ENCODE measurements at places on chromosomes 11 and 22.

GRCh38 chr11:121348220-121348875 is 55.8 kb downstream of the SC5D start:
- no peak for DNase-seq

- DNase-seq, result no peak
Measured at GRCh38 chr22:41974691-41975290, 5.5 kb downstream of the SEPTIN3 start.

- DNase-seq, result no peak
Measured at GRCh38 chr22:39448205-39449054, 8.4 kb upstream of the MGAT3 start.

DNA sequence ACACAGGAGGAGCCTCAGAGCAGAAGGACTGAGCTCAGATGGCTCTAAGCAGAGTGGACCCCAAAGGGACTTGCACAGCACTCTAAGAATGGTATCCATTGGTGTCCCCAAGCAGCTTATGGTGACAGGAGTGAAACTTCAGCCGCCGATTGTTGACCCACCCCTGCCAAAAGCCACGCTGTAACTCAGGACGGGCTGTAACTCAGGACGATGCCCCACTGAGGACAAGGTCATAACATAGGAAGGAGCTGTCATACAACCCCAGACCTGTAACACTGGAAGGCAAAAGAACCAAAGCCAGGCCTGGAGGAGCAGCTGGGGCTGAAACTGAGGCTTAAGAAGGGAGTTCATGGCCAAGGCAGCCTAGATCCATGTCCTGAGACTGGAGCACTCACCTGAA is 14.2 kb downstream of the CD59 start:
- DNase-seq, result no peak

DNA sequence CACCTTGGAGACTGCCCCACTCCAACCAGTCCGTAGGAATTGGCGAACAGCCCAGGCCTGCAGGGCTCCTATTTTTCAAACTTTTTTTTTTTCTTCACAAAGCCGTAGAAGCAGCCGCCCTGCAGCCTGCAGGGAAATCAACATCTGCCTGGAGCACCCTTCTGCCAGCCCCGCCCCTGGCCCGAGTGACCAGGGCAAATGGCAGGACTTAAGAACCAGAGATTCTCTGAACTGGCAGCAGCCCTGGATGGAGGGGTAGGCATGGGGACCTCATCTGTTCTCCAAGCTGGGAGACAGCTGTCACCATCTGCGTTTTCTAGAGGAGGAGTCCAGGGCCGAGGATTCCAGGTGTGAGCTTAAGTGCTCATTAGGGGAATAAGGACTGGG is 5.6 kb downstream of the SCN2B start:
- DNase-seq, result no peak

- peak; percentile 70 for DNase-seq
Measured at GRCh38 chr11:9601037-9601875, 27.8 kb downstream of the WEE1 start.

DNA sequence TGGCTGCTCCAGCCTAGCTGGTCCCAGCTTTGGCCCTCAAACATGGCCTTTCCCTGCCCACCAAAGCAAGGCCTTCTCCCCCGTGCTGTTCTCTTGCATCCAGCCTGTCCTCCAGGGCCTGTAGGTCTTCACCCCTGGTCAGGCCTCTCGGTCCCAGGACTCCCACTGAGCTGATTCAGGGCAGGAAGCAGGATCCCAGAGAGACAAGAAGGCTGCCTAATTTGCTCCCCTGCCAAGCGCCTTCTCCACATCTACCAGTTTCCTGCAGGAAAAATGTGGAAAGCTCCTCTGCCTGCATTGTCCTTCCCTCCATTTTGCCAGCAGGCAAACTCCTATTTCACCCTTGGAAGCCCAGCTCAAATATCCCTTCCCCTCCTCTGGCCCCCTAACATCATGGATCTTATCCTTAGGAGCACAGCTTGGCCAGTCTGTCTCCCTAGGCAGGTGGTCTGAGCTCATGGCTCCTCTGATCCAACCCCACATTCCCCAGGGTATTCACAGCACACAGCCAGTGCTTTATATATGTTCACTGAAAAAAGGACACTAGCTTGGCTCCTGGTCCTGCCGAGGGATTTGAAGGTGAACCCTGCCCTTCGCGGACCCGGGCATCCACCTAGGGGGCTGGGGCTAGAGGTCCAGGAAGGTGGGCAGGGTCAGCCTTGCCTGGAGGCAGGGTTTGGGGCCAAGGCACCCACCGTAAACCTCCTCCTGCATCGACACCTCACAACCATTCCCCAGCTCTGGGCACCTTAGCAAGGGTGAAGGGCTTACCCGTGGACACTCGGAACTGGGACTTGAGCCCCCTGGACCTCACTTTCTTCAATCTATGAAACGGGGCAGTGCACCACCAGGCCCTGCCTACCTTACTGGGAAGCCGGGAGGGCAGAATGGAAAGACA is 968 bp downstream of the RHBDD3 start:
- no peak for DNase-seq

DNA sequence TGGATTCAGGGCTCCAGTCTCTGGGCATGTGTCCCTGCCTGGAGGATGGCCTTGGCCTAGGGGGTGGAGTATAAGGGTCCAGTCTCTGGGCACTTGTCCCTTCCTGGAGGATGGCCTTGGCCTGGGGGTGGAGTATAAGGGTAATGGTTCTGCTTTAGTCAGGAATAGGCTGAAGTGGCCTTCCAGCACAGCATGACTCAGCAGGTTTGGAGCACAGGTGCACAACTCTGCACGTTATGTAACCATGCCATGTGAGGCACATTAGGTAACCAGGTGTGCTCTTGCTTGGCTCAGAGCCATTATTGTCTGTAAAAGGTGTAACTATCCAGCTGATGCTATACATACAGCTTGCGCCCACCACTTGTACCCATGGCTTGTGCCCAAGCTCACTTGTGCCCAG is 48.4 kb upstream of the POLD3 start:
- no peak for DNase-seq

DNA sequence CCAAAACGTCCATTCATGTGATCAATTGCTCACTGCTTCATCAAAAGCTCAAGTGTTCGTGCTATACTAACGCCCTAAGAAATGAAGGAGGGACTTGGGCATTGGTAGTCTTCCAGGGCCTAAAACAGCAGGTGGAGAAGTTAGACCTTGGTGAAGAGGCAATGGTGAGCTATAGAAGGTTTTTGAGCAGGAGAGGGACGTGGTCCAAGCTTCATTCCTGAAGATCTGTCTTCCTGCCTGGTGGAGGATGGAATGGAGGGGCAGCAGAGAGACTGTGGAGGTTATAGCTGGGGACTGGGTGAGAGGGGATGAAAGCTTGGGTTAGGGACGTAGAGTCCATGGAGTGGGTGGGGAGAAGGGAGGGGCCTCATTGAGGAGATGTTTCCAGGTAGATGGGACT is 97.7 kb downstream of the TP53I11 start:
- no peak for DNase-seq

- no peak for DNase-seq
Measured at GRCh38 chr11:16167706-16168487, 188.4 kb downstream of the SOX6 start.

DNA sequence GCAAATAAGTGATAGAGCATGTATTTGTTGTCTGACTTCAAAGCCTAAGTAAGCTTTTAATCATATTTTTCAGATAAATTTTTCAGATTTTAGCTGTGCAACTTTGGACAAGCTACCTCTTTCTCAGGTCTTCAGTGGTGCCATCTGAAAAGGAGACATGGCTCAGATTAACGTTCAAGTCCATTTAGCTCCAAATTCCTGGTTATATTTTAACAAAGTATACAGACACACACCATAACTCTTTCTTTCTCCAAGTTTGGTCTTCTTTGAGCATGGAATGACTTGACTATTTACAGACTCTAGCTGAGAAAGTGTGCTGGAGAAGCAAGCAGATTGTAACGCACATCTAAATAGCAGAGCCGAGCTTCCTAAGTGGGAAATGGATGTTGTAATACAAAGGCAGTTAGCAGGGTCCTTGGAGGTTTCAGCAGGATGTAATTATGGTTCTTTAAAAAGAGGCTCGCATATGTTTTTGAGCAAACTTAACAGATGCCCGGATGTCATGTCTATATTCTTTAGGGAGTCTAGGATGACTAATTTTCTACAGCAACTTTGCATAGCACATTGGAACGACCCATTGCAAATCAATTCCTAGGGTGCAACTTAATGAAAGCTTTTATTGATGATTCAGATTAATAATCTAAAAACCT is 128.1 kb upstream of the E2F8 start:
- DNase-seq, result no peak

DNA sequence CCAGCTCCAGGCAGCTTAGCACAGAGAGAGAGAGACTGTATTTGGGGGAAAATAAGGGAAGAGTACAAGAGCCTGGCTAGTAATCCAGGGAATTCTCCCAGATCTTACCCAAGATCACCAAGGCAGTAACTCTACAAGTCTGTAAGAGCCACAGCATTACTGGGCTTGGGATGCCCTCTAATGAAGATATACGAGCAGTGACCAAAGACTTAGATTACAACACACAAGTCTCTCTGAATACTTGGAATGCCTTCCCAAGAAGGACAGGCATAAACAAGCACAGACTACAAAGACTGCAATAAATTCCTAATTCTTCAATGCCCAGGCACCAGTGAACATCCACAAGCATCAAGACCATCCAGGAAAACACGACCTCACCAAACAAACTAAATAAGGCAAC is 17.7 kb downstream of the DNAJC24 start:
- no peak for DNase-seq

DNA sequence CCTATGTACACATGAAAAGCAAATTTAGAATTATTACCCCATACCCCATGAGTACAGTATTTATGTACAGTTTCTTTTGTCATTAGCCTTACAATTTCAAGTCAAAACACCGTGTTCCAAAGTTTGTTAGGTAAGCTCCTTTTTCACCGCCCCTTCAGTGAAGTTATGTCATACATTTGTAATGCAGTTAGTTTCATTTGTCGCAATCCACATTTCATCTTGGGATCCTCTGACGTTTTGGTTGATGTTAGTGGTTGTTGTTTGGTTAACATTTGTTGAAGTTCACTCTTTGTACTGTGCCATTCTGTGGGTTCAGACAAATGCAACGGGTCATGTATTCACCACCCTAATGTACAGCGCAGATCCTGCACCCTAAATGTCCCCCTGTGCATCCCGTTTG is 45.2 kb downstream of the ARHGEF12 start:
- no peak for DNase-seq

GRCh38 chr11:64786308-64786707 is 8.0 kb upstream of the SF1 start:
- no peak for DNase-seq

DNA sequence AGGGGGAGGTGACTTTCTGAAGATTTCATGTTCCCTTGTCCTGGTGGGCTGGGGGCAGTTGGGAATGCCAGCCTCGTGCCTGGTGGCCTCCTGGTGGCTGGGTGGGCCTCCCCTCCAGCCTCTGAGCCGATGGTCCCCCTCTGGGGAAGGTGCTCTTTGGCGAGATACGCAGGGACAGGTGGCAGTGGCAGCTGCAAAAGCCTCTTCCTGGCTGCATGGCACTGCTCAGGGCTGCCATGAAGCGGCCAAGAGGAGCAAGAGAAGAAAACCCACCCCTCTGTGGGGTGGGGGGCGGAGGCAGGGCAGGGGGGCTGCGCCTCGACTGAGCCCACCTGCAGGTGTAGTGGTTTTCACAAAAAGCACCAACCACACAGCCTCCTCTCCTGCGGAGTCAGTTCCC is 61.8 kb upstream of the PHF21B start:
- DNase-seq, result no peak

DNA sequence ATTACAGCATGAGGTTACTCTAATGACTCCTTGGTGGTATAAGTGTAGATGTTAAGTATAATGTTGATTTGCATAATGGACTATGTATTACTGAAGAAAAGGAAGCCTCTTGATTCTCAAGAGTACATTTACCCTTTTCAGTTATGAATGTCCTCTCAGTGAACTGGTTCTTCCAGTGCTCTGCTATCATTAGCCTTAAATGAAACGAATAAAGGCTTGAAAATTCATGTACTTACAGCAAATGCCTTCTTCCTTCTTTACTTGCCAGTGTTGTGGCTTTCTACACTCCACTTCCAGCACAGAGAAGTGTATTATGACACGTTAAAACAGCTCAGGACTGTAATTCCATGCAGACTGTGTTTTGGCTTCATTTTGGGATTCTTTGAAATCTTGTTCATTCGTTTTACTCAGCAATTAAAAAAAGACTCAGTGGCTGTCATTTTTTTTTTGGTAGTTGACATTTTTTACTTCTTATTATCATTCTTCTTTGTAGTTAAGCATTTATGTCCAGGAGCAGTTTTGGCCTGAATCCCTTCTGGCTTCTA is 96.9 kb downstream of the MTMR3 start:
- DNase-seq, result peak; percentile 11

- DNase-seq, result no peak
Measured at GRCh38 chr22:27918341-27919221, 475 bp downstream of the PITPNB start.

DNA sequence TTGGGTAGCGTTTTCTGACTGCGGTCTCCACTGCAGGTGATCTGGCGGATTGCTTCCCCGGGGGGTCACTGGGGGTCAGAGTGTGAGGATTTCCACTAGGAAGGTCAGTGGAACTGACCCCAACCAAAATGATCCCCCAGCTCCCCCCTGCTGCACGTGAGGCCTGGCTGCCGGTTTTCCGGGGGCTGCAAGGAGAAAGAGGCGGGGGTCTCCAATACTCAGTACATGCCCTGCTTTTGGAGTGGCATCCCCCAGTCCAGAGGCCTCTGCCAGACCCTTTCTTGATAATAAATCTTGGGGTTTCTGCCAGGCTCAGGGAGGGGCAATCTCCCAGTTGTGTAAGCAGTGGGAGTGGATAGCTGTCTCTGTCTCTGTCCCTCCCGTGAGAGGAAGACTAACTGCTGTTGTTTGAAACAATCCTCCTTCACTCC is 71.5 kb upstream of the RTL6 start:
- no peak for DNase-seq

DNA sequence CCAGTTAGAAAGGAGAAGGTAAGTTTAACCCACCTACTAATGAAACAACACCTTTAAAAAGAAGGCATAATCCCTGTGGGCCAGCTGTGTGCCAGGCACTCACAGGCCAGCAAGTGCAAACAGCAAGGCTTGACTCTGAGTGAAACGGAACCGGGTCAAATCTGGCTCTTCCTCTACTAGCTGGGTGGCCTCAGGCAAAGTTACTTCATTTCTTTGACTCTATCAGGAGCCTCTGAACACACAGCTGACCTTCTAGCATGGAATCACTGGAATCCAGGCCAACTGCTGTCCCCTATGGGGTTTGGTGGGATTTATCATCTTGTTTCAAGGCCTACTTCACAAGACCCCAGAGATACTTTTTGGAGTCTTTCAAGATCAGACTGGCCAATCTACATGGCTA is 3.3 kb downstream of the RAB38 start:
- no peak for DNase-seq

Measured in GM18507 (cell line).